ENCODE measurements at places on chromosomes 16 and 17.

GRCh38 chr17:77696151-77696720 is 262.3 kb upstream of the TNRC6C start:
- no peak for DNase-seq

DNA sequence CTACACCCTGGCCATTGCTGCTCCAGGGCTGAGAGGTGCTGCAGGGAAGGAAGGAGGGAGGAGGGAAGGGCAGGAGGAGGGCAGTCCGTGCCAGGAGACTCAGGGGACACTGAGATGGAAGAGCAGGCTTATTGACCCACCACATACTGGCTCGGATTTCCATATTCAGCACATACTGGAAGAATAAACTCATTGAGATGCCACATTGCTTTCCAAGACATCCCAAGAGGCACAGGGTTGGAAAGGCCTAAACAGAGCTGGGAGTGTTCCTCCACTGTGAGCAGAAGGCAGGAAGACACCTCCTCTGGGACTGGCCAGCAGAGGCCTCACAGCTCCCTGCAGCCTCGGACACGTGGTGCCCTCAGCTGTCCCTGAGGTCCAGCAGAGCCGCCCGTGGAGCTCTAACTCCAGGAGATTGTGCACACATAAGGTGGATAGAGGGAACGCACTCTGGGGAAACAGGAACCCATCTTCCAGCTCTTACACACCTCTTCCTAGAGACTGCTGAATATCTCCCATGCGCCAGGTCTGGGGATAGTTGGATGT is 17.4 kb downstream of the CCDC182 start:
- no peak for DNase-seq

DNA sequence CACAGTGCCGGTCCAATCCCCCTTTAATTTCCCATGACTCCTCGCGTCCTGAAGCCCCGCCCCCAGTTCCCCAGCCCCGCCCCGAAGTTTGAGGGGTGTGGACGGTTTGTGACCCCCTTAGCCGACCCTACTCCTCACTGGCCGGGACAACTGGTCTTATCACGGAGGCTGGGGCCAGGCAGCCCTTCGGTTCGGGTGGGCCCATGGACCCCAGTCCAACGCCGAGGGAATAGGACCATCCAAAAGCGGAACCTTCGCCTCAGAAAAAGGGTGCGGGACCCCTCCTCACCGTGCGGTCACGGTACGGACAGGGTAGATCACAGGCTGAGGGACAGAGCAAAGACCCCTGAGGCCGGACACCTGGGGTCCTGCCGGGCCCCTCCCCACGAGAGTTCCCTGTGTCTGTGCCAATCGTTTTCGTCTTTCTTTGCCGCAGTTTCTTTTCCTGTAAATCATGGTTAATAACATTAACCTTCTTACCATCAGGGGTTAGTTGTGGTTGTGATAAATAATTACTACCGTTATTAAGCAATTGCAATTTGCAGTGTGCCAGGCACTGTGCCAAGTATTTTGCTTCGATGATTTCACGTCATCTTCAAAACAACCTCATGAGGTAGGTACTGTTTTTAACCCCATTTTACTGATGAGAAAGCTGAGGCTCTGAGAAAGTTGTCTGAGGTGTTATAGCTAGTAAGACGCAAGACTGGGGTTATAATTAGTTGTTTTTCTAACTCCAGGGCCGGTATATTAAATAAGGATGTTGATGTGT is 543 bp downstream of the TMUB2 start:
- DNase-seq = no peak

DNA sequence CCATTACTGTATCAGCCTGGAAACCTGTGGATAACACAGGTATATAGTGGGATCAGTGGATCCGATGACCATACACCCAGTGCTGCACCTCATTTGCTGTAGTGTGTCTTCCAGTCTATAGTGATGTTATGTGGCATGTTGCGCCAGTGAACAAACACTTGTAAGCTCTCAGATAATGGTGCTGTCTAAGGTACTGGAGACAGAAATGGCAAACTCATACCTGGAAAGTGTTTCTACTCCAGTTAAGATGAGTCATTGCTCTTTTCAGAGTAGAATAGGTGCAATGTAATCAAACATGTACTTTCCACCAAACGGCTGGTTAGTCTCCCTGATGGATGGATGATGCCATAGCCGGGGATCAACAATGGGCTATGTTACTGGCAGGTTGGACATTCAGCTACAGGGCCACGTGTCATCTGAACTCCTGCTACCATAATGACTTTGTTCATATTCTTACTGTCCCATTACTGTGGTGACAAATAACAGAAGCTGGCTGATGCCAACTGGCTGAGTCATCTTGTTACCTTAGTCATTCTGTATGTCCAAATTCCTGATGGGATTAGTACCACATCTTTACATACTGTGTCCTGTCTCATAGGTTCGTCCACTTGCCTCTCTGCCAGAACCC is 6.3 kb downstream of the CCL11 start:
- no peak for DNase-seq

Measured in stimulated activated CD4-positive, alpha-beta T cell treated with anti-CD3 and anti-CD28 coated beads, TNF-alpha, amount 100 ng/mL, for 1 hour (primary cell).